GM19239 (cell line): ENCODE measurements at places on chromosomes 1 and 21.

- no peak for DNase-seq
Measured at GRCh38 chr1:157287462-157287861, 149.3 kb upstream of the ETV3 start.

DNA sequence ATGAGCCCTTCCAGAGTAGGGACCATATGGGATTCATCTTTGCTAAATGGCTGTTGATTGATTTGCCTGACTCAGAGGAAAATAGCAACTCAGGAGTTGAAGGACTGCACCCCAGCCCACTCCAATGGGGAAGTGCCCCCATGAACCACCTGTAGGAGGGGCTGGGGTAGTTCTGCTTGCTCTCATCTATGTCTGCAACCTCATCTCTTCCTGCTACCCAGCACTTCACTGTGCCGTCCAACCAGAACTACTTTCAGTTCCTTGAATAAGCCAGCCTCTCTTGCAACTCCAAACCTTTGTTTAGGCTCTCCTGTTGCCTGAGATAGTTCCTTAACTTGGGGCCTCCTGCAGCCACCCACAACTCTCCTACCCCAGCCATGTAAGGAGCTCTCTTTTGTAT, 26.6 kb downstream of the BEND5 start:
- DNase-seq = no peak

DNA sequence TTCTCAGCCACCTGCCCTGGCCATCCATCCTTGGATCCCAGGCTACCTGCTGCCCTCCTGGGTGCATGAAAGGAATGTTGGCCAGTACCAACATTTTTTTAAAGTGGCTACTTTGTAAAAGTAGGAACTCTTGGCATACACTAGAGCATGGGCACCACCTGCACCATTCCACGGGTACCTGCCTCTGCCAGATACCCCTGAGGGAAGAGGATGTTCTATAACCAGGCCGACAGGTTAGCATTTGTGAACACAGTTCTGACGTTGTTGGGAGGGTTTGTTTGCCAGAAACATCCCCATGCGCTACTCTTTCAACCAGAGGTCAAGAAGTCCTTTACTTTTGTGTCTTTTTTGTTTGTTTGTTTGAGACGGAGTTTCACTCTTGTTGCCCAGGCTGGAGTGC, 43.0 kb downstream of the EVA1C start:
- DNase-seq = no peak

- no peak for DNase-seq
Measured at GRCh38 chr1:109637446-109637845, 17.8 kb downstream of the AMPD2 start.

- no peak for DNase-seq
Measured at GRCh38 chr1:87806379-87807094, 477.9 kb downstream of the LMO4 start.

- no peak for DNase-seq
Measured at GRCh38 chr1:102191723-102192122, 195.0 kb upstream of the OLFM3 start.

DNA sequence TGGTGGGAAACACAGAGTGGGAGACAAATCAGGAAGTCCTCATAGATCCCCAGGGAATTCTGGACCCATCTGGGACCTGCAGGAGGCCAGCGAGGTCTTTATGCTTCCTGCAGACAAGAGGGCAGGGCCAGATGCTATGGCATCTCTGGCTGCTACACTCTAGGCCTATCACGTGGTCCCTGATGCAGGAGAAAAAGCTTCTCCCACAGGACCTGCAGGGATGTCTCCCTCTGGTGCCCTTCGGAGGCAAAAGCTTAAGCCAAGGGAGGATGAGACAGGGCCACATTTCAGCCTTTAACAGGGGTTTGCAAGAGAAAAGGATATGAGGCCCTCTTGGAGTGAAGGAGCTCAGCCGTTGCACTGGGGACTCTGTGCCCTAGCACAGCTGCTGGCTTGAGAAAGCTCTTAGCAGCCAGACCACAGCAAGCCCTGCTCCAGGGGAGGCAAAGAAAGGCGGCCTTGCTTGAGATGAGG, 243.0 kb downstream of the C1orf94 start:
- DNase-seq = no peak

GRCh38 chr1:3314491-3315381, 139.7 kb upstream of the ARHGEF16 start:
- no peak for DNase-seq
